ENCODE measurements at places on chromosomes 13 and 19.

DNA sequence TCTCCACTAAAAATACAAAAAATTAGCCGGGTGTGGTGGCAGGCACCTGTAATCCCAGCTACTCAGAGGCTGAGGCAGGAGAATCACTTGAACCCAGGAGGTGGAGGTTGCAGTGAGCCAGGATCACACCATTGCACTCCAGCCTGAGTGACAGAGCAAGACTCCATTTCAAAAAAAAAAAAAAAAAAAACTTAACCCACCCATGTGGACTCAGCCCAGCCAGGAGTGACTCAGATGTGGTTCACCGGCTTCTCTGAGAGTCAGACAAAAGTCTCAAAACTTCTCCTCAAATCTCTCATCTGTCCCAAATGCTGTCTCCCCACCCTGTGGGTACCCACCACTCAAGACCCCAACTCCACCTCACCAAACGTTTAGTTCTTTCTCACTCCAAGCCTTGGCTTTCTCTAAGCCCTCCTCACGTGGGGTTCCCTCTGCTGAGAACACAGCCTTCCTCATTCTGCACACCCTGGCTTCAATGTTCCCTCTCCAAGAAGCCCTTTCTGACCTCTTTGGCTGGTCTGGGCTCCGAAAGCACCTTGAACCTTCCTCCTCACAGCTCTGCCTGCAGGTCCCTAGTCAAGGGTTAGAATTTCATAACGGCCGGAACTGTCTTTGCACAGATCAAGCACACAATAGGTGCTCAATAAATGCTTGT lies 11.1 kb upstream of the RAB3A start:
- DNase-seq, result no peak

- no peak for DNase-seq
Observed at GRCh38 chr13:67139551-67139950, 90.6 kb downstream of the PCDH9 start.

- DNase-seq, result no peak
Observed at GRCh38 chr13:94708031-94708859, 4.1 kb downstream of the SOX21 start.

DNA sequence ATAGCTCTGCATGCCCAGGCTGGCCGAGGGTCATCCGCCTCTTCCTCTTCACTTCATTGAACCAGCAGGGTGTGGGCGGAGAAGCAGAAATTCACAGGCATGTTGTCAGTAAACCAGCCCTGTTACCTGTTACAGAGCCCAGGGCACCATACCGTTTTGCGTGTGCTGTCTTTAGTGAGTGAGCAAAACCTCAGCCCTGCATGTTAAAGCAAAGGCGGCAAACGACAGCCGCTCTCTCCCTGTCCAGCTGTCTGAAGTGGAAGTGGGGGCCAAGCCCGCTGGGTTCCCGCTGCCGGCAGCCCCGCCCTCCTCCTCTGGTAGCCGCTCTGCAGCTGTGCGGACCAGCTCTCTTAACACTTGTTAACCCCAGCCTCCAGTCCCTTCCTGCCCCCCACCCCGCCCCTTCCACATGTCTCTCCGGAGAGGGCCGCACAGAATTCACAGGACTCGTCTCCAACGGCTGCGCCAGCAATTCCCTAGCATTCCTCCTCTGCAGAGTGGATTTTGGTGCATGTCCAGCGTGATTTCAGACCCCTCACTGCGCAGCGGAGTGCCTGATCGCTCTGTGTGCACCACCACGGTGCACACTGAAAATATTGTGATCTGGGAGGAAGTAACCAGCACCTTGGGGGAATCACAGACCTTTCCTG lies 12.7 kb downstream of the KLHL26 start:
- no peak for DNase-seq

DNA sequence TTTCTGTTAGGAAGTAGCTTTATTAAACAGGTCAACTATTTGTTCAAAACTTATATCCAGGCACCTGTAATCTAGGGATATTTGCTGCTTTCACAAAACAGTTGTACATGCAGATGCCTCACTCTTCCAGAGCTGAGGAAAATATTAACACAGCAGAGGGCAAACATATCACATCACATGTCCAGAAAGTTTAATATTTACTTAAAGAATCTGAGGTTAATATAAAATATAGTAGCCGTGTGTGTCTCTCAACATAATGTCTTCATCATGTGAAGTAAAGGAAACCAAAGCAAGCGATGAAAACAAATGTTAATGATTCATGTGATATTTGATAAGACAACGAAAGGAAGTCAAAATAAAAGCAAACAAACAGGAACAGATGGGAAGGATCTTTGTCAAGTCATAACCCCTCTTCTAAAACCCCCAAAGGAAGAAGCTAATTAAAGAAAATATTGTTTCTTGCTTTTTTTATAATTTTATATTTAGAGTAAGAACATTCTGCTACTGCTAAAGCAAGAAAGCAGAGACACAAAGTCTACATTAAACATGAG lies 418.8 kb downstream of the DACH1 start:
- DNase-seq, result no peak

All from activated naive CD4-positive, alpha-beta T cell treated with Interleukin-2 at 50 U/mL for 16 hours (primary cell).